ENCODE measurements at places on chromosomes 3 and 15.

GRCh38 chr15:80401456-80401855, 2.7 kb upstream of the ARNT2 start:
- peak; percentile 7 for DNase-seq

DNA sequence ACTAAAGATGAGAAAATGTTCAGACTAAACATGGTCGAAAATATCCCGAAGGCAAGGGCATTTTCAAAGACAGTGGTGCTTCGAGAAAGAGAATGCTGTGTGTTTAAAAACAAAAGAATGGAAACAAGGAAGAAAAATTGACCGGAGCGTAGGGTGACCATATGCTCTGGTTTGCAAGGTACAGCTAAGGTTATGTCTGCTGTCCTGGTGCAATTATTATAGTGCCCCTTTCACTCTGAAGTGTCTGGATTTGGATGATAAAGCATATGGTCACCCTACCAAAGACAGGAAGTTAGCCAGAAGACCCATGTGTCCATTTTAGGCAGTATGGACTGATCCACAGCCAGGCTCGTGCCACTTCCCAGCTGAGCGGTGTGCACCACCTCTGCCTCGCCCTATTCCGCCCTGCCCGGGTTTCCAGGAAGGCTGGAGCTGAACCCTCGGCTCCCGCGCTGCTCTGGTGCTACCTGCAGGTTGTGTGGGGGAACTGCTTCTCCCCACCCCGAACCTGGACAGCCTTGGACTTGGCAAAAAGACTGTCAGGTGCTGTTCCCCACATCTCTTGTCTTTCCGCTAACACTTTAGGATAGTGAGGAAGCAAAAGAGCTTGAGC, 25.2 kb downstream of the GOLGA6D start:
- DNase-seq = peak; percentile 3

GRCh38 chr3:9087831-9088413, 124.7 kb upstream of the RAD18 start:
- no peak for DNase-seq

- no peak for DNase-seq
Observed at GRCh38 chr3:23926736-23927135, 9.8 kb downstream of the RPL15 start.

DNA sequence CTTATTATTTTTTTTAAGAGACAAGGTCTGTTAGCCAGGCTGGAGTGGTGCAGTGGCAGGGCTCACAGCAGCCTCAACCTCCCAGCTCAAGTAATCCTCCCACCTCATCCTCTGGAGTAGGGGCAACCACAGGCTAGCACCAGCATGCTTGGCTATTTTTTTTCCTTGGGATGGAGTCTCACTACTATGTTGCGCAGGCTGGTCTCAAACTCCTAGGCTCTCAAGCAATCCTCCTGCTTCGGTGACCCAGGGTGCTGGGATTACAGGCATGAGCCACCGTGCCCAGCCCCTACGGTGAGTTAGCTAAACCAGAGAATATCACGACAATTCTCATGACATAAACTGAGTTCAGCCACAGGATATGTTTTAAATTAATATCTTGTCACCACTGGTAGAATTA, 2.0 kb downstream of the DCUN1D1 start:
- DNase-seq = no peak

DNA sequence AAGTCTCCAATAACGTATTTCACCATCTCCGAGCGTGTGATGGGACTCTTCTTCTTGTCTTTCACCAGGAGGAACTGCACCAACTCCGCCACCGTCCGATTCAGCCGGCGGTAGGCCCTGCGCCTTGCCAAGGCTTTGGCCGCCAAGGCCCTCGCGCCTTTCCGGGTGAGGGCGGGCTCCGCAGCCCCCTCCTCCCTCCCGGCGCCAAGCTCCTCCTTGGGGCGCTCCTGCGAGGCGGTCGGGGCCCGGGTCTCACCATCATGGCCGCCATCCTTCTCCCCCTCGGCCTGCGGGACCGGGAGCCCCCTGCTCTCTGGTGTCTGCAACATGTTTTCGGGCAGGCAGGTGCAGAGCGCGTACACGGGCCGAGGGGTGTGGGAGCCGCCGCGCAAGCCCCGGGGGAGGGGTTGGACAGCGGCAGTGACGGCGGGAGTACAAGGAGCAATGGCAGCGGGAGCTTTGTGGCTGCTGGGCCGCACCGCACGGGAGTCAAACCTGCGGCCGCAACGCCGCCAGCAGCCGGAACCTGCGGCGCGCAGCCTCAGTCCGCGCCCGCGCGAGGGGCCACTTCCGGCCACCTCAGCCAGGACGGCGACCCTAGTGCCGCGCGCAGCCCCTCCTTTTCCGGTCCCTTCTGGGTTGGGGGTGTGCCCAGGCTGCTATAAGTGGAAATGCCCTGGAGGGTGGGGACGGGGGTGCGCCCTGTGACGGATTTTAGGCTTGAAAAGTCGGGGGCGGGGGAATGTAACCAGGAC, at the start of gene MAGEF1:
TSS of gene MAGEF1 (minus strand) at position 572 of the 755 bp plus-strand sequence. CDS start at position 329, 243 bp downstream.
- DNase-seq = peak; percentile 88

GRCh38 chr15:44317423-44318058, 29.0 kb downstream of the GOLM2 start:
- DNase-seq = no peak

DNA sequence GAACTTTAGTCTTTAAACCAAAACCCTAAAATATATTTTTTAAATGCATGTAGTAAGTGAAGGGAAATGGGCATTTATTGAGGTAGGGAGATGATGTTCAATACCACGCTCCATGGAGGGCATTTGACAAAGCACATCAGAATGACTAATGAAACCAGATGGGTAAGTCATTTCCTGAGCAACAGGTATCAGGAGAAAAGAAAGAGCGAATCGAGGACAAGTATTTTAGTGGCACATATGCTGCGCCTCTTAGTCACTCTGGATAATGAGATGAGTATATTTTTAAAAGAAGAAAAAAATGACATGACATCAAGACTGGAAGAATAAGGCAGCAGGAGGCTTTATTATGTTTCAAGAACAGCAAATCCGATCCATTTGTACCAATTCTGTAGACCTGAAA, 129.0 kb upstream of the ARHGEF3 start:
- no peak for DNase-seq

DNA sequence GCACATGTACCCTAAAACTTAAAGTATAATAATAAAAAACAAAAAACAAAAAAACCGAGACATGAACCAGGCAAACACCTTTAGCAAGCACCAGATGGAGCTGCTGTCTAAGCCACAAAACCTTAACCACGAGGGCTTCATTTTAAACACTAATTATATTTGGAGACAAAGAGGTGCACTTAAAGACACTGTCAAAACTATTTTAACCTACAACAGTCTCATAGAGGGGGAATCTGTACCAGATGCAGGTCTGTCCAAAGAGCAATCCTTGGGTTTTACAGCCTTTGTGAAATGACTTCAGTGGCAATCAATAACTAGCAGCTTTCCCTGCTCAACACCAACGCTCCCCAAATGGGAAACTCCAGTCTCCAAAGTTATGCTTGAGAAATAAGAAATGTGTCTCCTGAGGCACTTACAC, 115.7 kb upstream of the TSPAN3 start:
- DNase-seq = peak; percentile 48

DNA sequence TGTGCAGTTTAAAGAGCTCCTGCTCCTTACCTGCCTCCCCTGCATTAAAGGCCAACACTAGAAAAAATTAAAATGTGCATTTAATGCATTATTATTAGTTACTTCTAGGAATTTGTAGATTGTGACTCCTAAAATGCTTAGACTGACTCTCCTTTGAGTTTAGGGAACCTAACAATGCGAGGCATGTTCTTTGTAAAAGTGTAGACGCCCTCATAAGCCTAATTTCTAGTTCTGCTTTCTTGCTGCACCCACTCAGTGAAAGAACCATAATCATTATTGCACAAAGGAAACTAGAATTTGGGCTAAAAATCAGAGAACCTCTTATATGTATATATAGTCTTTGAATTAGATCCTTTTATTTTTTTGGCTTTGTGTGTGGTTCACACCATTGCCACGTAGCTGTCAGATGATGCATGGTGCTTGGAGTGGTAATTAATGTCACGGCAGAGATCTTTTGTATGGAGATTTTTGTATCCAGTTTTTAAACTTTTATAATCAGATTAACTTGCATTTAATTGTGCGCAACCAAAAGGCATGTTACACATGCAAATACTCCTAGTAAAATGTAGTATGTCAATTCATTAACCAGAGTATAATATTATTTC, 710 bp downstream of the ABHD10 start:
- no peak for DNase-seq

DNA sequence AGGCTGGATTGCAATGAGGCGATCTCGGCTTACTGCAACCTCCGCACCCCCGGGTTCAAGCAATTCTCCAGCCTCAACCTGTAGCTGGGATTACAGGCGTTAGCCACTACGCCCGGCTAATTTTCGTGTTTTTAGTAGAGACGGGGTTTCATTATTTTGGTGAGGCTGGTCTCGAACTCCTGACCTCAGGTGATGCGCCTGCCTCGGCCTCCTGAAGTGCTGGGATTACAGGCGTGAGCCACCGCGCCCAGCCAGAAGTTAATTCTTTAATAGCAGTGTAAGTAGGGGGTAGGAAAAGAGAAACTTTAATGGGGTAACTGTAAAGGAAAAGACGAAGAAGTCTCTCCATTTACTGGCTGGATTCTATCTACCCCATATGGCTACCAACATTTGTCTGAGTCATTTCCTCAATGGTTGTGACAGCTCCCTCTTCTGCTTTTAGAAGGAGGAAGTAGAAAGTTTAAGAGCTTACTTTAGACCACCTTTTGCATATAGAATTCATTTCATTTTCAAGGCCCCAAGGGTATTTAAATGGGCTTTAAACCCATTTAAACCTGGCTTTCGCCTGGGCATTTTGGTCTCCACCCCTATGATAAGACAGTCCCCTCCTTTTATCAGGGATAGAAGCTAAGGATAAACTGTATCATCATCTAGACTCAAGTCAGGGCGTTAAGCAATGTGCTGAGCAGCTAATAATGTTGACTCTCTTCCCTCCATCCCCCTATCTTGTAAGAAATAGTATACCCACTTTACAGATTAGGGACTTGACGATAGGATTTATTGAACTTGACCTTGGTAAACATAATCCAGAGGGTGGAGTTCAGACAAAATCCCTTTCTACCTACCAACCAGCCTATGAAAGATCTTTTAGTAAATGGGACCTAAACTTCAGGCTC, 1.1 kb upstream of the CDV3 start:
- peak; percentile 59 for DNase-seq

DNA sequence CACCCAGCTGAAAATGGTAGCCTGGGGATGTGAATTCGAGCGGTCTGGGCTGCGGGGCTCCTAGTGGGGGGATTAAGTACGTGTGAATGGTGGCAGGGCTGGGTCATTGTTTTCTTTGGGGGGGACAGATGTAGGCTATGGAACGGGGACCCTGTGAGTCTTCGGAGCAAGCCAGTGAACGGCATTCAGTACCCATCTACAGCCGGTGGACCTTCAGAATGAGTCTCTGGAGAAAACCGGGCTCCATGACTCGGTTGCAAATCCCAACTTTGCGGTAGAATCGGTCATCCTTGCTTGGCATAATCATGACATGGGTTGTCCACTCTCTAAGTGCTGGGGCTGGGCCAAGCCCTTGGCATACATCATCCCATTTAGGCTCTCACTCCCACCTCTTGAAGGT, 7.2 kb upstream of the EOMES start:
- DNase-seq = no peak

DNA sequence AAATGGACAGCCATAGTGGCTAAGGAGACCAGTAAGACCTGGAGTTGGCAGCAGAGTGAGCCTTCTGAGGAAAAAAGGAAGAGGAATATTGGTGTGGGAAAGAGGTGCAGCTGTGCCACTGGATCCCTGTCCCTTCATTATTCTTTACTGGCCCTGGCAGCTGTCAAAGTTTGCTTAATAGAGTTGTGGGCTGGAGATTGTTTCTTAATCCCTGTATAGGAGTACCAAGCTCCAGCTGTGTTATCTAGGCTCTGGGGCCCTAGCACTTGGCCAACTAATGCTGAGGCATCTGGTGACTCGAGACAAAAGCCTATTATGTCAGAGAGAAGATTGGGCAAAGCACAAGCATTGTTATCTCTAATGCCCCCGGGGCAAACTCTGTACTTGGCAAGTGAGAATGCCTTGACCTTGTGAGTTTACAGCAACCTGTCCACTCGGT, 61.4 kb downstream of the ZNF609 start:
- DNase-seq = no peak

DNA sequence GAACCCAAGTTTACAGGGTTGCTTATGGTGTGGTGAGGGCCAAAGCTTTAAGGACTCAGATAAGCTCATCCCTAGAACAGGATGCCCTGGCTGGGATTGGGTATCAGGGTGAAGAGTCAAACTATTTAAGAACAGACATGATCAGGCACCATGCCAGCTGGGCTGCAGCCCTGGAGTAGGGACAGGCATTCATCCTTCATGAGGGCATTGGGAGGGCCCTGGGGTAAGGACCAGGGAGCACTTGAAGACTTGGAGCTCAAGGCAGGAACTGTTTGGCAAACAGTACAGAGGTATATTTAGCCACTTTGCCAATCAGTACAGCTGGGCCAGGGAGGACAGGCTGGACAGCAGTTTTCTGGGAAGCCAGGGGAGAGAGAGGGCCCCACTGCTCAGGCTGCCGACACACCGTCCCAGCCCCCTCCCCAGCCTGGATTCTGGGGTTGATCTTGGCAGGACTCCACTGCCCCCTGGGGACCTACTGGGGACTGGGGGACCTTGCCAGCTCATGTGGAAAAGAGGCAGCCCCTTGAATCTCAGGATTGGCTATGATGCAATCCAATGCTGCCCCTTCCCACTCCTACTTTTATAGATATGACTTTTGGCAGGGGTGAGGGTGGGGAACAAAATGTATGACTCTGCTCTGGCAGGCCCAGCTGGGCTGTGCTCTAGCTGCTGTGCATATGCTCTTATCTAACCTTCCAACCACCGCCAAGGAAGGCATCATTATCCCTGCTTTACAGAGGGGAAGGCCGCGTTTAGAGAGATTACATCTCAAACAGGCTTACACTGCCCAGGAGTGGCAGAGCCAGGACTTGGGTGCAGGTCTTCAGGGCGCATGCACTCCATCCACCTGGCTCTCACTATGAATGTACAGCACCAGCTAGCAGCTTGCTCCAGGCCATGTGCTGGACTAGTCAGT, 2.3 kb downstream of the PLA2G4E start:
- no peak for DNase-seq

All from fibroblast of skin of right quadriceps (primary cell).